ENCODE measurements at places on chromosomes 13 and 19.

- DNase-seq: no peak
Observed at GRCh38 chr13:25112695-25113255, 16.8 kb downstream of the PABPC3 start.

DNA sequence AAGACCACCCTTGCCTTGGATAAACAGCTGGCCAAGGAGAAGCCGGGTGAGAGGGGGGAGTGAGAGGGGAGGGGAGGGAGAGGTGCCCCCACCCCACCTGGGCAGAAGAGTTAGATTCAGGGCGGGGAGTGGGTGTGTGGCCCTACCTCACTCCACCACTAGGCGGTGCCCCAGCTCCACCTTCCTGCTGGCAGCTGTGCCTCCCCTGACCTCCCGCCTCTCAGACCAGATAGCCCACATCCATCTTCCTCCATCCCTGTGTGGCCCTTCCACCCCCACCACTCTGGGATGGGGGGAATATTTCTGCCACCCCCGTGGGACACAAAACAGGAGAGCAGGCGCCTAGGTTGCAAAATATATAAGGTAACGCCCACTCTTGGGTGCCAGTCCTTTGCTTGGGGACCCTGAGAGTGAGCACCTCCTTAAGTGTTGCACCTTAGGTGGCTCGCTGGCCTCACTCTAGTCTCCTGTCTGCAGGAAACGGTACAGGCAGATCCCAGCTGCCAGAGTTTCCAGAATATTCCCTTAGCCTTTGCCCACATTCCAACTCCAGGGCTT is 13.8 kb upstream of the EHD2 start:
- DNase-seq: no peak

DNA sequence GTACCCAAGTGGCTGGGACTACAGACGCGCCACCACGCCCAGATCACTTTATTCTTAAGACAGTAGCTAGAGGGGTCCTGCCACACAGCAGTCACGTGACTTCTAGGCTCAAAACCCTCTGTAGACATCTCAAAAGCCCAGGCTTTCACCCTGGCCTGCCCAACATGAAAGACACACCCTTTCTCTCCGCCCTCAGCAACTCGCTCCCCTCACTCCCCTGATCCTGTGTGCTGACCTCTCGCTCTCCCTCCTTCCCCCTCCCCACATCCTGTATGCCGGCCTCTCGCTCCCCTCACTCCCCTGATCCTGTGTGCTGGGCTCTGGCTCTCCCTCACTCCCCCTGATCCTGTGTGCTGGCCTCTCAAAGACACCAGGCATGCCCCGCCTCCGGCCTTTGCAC is 77.4 kb downstream of the SLC15A1 start:
- no peak for DNase-seq

- DNase-seq: no peak
Observed at GRCh38 chr19:55472463-55472862, 4.0 kb upstream of the ZNF628 start.

- DNase-seq: no peak
Observed at GRCh38 chr19:48329167-48329891, 4.0 kb downstream of the EMP3 start.

- no peak for DNase-seq
Observed at GRCh38 chr19:54390942-54391577, 24.2 kb upstream of the TTYH1 start.

- no peak for DNase-seq
Observed at GRCh38 chr13:37680137-37680536, 81.6 kb upstream of the POSTN start.

DNA sequence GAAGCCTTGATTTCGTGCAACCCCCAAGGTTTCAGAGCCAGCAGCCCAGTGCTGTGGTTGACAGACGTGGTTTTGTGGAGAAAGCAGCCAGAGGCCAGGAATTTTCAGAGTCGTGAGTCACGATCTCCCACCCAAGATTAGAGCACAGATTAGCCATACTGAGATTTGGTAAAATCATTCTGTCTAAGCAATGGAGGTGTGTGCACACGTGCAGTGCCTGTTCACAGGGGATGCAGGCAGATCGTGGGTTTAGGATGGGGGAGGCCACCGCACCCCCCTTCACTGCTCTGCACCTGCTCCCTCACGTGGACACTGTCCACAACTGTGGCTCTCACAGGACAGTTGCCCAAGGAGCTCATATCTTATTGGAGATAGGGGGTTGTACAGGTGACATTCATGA is 46.6 kb upstream of the GPR183 start:
- no peak for DNase-seq

DNA sequence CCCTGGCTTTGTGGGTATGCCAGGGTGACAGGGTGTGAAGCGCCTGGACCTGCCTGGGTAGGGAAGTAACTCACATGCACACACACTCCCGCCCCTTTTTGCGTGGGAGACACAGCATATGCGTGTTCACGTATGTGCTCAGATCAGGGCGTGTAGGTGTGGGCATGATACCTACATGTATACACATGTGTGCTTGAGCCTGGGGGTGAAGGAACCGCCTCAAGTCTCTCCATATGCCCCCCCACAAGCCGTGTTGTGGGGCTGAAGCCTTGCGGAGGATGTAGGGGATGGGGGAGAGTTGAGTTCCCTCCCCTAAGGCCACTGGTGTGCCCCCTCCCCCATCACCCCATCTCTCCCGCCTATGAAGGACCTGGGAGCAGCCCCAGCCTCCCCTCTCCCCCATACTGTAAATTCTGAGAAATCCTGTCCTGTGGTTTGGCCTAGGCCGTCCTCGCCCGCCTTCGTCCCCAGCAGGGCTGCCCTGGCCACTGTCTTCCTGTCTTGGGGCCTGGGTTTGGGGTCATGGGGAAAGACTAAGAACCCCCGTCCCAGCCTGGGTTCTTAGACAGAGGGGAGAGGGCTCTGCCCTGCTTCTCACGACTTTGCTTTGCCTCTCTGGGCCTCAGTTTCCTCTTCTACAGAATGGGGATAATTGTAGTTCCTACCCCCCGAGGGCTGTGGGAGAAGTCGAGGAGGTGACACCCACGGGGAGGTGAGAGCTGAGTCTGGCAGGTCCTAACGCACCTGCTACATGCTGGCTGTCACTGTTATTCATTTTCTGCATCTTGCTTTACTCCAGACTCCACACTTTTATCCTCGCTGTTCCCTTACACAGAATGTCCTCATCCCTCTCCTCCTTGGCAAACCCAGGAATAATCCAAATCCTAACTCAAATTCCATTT is 14.3 kb downstream of the ACTL9 start:
- no peak for DNase-seq

DNA sequence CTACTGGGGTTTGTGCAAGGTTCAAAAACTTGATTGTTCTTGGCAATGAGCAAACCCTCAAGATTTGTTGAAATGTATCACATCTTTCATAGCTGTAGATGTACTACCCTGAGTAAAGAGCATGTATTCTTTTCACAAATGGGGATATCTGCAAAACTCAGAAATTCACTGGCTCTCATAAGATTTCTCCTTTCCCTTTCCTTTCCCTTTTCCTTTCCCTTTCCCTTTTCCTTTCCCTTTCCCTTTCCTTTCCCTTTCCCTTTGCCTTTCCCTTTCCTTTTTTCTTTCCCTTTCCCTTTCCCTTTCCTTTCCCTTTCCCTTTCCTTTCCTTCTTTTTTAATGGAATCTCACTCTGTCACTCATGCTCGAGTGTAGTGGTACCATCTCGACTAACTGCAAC is 69.1 kb downstream of the FNDC3A start:
- no peak for DNase-seq

DNA sequence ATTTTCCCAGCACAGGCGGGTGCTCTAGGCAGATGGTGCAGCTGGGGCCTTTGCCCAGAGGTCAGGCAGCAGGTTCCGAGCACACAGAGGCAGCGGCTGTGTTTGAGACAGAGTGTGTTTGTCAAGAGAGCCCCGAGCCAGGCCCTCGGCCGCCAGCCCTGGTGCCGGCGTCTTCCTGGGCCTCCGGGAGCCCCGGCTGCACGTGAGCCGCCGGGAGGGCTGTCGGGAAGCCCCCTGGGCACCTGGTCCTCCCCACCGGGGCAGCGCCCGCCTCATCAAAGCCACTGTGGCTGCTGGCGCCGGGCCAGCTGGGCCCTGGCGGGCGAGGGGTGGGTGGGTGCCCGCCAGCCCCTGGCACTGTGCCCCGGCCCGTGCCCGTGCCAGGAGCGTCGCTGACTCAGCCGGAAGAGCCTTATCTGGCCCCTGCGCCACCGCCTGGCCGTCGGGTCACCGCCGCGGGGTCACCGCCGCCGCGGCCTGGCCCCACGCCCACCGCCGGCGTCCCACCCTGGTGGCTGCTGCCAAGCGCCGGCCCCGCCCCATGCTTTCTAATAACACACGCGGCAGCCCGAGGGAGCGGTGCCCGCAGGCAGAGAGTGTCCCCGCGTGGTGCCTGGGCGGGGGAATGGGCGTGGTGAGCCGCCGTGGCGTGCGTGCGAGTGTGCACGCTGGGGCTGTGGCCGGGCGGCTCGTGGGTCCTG is 14.9 kb downstream of the ARID3A start:
- peak; percentile 53 for DNase-seq

DNA sequence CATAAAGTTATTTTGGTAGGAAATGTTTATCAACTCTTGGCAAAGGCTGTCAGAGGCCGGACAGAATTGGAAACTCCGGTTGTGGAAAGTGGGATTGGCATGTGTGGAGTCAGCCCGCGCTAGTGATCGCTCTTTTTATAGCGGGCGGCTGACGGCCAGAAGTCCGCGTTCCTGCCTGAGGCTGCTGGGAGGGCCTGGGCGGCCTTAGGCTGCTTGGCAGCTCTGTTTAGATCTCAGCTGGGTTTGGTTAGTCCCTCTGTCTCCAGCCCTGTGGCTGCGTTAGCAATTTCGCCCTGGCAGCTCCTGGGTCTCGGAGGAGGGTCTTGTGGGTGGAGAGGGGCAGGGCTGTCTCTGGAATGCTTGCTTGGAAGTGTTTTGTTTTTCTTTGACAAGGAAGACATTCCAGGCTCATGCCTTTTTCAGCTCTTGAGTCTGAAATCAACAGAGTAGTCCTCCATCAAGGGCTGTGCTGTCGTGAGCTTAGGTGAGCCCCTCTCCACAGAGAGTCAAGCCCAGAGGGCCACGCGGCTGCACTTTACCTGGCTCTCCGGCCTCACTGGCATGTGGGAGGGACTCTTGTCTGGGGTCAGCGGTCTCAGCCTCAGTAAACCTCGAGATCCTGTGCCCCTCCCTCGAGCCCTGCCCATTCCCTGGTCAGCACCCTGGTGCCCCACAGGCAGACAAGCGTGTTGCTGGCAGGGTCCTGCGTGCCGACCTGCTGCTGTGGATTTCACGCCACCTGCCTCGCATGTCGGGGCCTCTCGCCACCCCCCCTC is 22.5 kb downstream of the DOT1L start:
- DNase-seq: no peak

GRCh38 chr13:114222461-114222968 is 12.2 kb upstream of the CDC16 start:
- DNase-seq: no peak

DNA sequence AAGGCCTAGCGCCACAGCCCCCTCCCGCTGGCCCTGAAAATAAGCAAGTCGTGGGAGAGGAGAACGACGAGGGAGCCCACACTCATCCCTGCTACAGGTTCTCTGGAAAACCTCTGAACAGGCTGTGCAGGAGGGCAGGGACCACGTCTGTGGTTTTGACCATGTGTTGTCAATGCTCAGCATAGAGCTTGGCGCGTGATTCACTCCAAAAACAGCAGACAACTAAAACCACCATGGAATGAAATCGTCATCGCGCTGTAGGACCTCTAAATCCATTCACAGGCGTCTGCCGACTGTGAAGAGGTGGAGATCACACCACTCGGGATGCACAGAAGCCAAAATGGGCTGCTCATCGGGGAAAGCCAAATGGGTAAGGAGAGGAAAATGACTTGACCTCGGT is 121.3 kb downstream of the COL4A1 start:
- DNase-seq: no peak

DNA sequence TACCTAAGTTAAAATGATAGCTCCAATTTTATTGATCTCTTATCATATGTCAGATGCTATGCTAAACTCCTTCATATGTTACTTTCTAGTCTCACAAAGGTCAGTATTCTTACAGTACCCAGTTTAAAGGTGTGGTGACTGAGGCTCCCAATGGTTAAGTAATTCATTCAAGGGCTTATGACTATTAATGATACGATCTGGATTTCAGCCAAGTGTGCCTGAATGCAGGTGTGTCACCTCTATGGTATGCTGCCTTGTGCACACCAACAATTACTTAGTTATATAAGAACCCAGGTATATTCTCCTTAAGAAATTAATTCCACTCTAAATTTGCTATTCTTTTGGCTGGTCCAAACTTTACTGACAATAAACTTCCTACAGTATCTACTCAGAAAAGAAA is 84.6 kb upstream of the TRPC4 start:
- DNase-seq: no peak

DNA sequence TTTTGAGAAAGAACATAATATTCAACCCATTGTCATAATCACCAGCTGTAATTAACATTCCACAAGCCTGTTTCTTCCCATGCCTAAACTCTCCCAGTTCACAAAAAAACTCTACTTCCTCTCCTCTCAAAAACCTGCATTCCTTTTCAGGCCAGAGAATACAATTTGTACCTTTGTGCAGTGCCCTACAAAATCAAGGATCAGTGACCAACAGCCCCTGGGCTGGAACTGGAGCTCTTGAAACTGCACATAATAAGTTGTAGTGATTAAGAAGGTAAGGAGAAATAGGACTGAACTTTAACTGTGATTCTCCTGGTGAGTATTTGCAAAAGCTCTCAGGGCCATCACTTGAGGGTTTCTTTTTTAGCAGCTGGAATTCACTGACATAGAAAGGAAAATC is 472.7 kb downstream of the RFC3 start:
- no peak for DNase-seq

GRCh38 chr19:28586474-28586873 is 626.5 kb downstream of the UQCRFS1 start:
- no peak for DNase-seq

DNA sequence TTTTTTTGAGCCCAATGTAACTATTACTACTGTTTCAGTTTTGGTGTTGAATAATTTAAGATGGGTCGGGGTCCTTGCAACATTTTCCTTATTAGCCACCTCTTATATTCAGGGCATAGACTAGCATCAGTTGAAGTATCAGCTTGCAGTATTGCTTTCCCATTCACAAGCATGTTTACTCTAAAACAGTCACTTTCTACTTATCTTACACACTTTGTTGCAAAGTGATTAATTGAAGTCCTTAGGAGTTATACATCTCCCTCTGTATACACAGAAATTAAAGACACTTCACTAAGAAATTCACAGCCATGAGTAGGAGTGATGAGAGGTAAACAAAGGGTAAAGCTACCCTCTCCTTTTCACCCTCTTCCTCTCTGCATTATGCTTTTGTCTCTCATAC is 27.6 kb downstream of the SLAIN1 start:
- no peak for DNase-seq

GRCh38 chr19:15666186-15666585 is 6.7 kb upstream of the CYP4F12 start:
- DNase-seq: no peak

GRCh38 chr13:114132419-114133121 is at the start of gene RASA3:
TSS of gene RASA3 (minus strand) at chr13:114132623. CDS start at chr13:114132489, 134 bp downstream.
- peak; percentile 21 for DNase-seq

DNA sequence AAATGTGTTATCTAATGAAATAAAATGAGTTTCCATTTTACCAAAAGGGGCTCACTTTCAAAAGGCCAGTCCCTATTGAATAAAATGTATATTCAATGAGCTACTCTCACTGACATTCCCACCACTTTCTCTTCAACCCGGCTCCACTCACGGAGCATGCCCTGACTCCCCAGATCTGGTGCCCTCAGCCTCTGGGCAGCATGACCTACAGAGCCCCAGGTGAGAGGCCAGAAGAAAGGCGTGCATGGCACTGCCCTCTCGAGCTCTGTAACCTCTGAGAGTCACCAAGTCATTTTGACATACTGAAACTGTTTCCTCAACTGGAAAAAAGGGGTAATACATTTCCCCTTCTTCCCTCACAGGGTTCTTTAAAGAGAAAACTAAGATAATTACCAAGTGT is 25.2 kb upstream of the SIAH3 start:
- DNase-seq: no peak
